ENCODE measurements at places on chromosomes 6 and 20. TPM values are rescaled to one million over a fixed set of nuclear protein-coding genes. Genes with fewer than 3 reads are reported as not detected.

HRH3 gene
- total RNA-seq, result not detected

KIAA1755 gene
- 2.0 TPM for total RNA-seq

OSTM1 gene
- 29.3 TPM for total RNA-seq

CYP39A1 gene
- total RNA-seq, result 8.4 TPM

LINC00237 gene
- total RNA-seq, result not detected

IPCEF1 gene
- 0.22 TPM for total RNA-seq

RSPH9 gene
- 0.86 TPM for total RNA-seq

LKAAEAR1 gene
- not detected for total RNA-seq

Data from articular chondrocyte of knee joint (primary cell).